ENCODE measurements at places on chromosomes 1 and 21. TPM values are rescaled to one million over a fixed set of nuclear protein-coding genes. Genes with fewer than 3 reads are reported as not detected.

- peak; percentile 68 for DNase-seq
These were observed 11.7 kb upstream of the BNIPL start for GRCh38 chr1:151024540-151025146.

Gene OR2T29
- not detected for total RNA-seq

GRCh38 chr1:54120698-54121481 is 31.9 kb downstream of the CDCP2 start:
- no peak for DNase-seq

DNA sequence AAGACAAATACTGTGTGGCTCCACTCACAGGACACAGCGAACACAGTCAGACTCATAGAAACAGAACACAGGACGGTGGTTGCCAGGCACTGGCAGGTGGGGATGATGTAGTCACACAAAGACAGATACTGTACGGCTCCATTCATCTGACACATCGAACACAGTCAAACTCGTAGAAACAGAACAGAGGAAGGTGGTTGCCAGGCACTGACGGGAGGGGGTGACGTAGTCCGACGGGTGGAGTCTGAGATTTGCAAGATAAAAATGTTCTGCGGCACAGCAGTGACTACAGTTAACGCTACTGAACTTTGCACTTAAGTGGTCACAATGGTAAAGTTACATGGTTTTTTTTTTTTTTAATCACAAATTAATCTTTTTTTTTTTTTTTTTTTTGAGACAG is 18.7 kb downstream of the C21orf58 start:
- no peak for DNase-seq
